Epithelial cell of prostate (primary cell): ENCODE measurements at places on chromosomes 2 and 18.

DNA sequence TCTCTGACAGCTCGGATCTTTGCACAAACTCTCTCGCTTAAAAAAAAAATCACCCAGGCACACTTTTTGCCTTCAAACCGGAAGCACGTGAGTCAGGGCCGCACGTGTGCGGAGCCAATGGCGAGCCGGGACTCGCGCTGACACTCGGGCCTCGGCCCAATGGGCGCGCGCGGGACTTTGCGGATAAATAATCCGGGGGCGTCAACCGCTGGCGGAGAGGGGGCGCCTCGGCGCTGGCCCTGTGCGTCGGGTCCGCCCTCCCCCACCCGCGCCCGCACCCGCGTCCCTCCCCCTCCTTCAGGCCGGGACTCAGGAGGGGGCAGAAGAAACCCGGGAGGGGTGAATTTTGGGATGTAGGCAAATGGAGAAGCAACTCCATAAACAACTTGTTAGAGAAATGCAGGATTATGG is 319 bp upstream of the EN1 start:
- DNase-seq, result no peak

DNA sequence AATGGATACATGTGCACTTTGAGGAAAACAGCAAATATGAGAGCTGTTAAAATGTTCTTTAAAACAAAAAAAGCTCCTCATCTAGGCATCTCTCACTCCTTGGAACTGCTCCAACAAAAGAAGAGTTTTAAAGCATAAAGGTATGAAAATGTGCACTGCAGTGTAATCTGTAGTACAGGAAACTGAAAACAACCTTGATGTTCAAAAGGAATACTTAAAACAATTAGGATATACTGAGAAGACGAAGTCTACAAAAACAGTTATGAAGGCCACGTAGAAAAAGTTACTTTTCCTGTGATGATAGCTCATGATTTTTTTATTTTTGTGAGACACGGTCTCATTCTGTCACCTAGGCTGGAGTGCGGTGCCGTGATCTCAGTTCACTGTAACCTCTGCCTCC is 2.1 kb upstream of the GPR75 start:
- DNase-seq, result no peak

- no peak for DNase-seq
These were observed 9.3 kb downstream of the MAP4K4 start for GRCh38 chr2:101706819-101707177.

GRCh38 chr2:43724728-43725526 is 48.7 kb upstream of the C1GALT1C1L start:
- no peak for DNase-seq

- DNase-seq, result no peak
These were observed 52.9 kb upstream of the RPL31 start for GRCh38 chr2:100948942-100949811.

- no peak for DNase-seq
These were observed 424.1 kb upstream of the ZEB2 start for GRCh38 chr2:144943986-144944385.

DNA sequence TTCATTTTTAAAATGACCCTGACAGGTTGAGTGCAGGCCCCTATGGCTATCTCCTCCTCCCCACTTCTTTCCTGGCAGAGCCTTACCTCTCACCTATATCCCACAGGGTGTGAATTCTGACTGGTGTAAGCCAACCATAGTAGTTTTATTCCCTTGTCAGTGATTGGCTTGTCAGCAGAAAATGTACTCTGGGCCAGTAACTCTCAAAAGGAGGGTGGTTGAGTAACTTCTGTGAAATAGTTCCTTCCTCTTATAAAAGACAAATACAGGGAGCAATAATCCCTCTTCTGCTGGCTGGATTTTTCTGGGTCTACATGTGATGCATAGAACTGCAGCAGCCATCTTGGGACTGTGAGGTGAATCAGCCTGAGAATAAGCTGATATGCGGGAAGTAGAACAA is 83.4 kb downstream of the RAPH1 start:
- DNase-seq, result no peak

- DNase-seq, result no peak
These were observed 111.8 kb downstream of the FSHR start for GRCh38 chr2:49042488-49042887.

DNA sequence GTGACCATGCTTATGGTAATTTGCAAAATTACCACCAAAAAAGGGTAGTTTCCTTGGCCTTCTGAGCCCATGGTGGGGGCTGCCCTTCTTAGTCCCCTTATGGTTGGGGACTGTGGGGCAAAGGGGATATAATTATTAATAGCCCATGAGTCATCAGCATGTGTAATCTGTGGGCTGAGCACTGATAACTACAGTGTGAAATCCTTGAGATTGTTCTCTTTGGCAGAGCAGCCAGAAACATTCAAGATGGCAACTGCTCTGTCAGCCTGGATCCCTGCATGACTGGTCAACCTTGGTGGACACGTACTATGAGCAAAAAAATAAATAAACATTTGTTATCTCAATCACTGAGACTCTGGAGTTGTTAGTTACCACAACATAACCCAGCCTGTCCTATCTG is 61.3 kb downstream of the MGAT4A start:
- no peak for DNase-seq

DNA sequence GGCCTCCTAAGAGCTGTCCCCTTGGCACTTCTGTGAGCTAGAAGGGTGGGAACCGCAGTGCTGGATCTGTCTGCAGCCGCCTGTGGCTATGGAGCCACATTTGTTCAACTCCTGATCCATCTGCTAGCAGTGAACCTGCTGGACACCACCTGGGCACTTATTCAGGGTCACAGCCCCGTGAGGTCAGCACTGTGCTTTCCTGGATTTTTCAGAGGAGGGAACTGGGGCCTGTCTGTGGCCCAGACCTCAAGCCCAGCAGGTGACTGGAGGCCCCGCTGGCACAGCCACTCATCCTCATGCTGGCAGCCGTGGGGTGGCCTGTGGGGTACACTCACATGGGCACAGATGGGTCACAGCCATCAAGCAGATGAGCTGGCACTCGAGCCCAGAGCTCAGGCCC is 155.3 kb downstream of the TFCP2L1 start:
- DNase-seq, result no peak

DNA sequence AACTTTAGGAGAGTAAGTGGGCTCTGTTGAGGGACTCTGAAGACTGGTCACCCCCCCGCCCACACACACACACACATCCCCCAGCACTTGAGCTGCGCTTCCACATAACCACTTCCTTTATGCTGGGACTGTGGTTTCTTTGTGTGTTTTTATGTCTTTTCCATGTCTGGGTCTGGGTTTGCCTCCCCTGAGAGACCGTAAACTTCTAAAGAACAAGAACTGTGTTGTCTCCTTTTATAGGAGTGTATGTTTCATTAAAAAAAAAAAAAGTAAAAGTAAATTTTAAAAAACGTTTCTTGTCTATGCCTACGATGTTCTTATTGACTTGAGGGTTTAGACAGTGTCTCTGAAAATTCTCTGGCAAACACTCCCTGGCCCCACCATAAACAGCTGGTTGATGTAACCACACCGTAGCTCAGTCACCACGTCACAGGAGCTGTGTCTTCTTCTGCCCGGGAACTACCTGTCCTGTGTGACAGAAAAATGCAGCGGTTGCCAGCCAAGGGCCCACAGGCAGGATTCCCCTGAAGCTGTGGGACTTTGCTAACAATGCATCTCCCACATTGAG is 68.0 kb downstream of the KLHL29 start:
- no peak for DNase-seq

GRCh38 chr18:62088156-62088555 is 98.7 kb downstream of the PIGN start:
- no peak for DNase-seq

DNA sequence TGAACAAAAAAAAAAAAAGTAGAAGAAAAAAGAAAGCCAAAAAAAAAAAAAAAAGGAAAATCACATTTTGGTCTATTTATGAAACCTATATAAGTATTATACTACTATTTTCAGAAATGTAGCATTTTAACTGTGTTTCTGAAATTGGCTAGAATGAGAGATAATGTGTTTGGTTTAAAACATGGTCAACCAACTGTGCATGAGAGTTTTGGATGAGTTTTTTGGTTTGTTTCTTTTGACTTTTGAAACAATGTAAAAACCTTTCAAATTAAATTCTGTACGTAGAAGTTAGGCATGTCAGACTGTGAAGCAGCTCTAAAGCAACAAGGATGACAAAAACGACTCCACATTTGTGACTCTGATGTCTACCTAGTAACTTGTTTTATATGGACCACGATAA is 34.6 kb downstream of the SPC25 start:
- no peak for DNase-seq

DNA sequence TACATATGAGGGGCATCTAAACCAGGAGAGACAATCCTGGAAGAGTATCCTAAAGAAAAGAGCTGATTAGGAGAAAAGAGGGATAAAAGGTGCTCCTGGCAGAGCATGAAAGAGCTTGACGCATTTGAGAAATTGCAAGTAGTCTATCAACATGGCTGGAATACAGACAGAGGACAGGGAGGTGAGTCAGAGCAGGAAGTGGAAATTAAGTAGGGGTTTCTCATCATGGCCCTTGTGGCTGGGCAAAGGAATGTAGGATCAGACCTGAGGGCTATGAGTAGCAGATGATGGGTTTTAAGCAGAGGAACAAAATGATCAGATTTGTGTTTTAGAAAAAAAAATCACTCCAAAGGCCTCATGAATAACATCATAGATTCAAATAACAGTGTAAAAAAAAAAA is 49.2 kb upstream of the UGP2 start:
- DNase-seq, result peak; percentile 51

DNA sequence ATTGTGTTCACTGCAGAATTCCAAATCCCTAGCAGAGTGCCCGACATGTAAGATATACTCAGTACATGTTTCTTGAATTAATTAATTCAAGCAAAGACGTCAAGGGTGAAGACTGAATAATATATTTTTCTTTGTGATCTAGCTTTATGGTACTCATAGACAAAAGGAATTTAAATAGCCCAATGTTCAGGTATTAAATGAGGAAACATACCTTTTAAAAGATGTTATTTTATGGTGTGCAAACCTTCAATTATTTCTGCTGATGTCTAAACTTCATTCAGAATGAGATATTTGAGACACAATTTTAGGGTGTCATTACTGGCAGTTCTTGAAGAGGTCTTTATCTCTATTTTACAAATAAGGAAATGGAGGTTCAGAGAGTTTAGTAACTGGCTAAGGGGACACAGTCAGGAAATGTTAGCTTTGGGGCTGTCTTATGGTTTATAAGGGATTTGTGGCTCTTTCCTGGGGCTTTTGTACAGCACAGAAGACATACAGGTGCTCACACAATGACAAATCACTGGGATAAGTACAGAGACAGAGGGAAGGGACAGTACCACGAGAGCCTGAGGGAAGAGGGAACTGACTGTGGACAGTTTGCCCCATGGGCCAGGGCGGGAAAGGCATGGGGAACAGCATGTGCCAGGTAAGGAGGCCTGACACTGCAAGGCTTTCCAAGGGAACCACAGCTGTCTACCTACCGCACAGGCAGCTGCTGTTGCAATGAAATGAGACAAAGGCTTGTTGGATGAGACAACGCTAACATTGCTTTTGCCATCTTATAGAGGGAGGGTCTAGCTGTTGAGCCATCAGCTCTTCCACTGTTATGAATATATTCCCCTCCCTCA is 155.3 kb downstream of the DDX1 start:
- DNase-seq, result no peak

- no peak for DNase-seq
These were observed 325.4 kb upstream of the FIGN start for GRCh38 chr2:164061129-164061746.
